ENCODE measurements at places on chromosomes 3 and 15.

DNA sequence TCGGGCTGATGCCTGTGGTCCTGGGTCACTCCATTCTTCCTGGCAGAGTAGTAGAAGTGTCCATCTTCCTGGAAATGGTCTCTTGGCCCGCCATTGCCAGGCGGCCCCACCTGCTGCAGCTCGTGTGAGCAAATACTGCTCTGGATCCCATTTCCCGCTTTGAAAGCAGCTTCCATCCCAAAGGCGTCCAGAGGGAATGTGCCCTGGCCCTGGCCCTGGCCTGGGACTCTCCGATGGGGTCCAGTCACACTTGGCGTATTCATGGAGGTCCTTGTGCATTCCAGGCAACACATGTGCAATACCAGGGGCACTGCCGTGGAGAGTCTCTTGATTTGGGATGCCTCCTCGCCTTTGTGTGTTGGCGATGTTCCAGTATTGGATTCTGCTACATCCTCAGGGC, 111.1 kb downstream of the SNRPN start:
- DNase-seq: no peak

DNA sequence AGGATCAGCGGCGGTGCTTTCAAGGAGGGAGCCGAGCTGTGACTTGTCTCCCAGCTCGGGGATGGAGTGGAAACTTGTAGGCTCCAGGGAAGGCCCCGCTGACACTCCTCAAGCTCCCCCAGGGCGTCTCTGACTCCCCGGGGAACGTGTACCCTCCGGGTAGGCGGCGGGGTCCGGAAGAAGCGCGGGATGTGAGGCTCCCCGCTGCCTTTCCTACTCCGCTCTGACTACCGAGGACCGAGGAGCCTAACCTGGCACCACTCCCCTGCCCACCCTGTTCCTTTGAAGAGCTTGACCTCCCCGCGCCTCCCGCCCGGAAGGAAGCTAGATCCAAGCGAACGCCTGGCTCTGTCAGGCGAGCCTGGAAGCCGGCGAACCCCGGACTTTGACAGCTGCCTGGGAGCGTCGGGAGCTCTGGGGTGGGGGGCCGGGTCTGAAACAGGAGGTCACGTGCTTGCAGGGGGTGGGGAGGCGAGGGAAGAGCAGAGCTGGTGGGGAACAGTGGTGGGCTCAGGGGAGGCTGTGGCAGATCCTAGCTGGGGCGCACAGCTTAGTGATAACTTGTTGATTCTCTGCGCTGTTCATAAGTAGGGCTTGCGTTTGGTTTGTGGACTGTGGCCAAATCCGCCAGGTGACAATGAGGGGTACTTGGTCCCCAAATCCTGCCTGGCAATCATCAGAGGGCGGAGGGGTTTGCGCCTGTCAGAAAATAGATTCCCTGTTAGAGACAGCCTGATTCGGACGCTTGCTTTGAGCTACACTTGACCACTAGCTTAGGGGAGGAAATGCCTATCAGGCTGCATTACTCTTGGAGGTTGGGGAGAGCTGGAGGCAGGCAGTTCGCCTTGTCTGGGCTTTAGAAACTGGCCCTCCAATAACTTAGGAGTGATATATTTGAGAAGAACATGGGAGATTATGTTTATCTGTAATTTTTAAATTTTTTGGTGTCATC, 1.2 kb downstream of the CLSTN2 start:
- peak; percentile 72 for DNase-seq

- no peak for DNase-seq
Observed at GRCh38 chr3:171781711-171782127, 28.6 kb downstream of the PLD1 start.

DNA sequence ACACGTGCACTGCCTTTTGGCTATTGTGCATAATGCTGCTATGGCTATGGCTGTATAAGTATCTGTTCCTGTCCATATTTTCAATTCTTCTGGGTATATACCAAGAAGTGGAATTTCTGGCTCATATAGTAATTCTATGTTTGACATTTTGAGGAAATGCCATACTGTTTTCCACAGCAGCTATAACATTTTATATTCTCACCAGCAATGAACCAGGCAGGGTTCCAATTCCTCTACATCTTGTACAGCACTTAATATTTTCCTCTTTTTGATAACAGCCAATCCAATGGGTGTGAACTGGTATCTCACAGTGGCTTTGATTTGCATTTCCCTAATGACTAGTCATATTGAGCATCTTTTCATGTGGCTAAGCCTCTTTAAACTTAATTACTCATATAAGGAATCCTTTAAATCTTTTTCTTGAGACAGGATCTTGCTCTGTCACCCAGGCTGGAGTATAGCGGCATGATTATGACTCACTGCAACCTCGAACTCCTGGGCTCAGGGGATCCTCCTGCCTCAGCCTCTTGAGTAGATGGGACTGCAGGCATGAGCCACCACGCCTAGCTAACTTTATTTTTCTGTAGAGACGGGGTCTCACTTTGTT, 38.1 kb upstream of the IGDCC4 start:
- no peak for DNase-seq

DNA sequence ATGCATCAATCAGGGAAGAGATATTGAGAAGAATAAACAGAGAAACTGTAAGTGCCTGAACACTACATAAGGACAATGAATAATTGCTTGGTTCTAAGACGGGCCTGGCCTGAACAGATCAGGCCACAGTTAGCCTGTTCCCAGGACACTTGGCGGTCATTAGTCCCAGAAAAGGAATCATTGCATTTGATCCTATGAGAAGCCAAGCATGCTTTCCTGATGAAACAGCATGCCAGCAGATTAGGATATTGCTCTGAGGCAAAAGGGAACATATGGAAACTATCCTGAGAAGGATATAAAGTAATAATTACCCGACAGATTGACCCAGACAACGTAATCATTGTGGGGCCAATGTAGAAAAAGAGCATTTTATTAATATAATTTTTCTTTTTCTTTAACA, 51.9 kb downstream of the STRIT1 start:
- DNase-seq: no peak

- DNase-seq: no peak
Observed at GRCh38 chr15:42490291-42490670, 660 bp downstream of the ZNF106 start.

- no peak for DNase-seq
Observed at GRCh38 chr15:101543026-101543390, 53.5 kb upstream of the PCSK6 start.

- DNase-seq: no peak
Observed at GRCh38 chr15:77815015-77815414, 182.3 kb upstream of the LINGO1 start.

DNA sequence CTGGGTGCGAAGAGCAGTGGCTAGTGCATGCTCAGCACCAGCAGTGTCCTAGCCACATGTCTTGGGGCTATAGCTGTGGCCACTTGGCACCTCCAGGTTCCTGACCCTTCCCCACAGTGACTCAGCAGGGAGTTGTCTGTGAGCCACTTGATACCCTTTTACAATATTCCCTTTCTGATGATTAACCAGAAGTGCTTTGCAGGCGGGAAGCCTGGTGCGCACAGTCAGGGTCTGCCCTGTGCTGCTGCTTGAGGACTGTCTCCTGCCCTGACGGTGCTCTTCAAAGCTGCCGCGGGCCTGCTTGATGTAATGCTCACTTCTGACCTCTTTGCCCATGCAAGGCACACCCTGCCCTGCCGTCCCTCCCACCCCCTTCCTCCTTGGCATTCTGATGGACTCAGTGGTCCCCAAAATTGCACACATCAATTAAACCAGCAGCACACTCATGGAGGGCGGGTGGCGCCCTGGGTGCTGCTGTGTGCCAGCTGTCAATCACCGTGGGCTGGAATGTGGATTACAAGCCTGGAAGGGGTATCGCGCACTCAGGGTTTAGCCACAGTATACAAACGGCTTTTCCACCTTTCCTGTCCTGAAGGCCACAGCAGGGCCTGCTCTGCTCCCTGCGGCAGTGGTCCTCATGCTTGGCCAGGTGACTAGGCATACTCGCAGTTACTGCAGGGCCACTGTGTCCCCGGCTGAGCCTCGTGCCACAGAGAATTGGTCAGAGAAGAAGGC, 40.9 kb upstream of the PCSK6 start:
- DNase-seq: no peak

- no peak for DNase-seq
Observed at GRCh38 chr3:174168026-174168425, 691.1 kb upstream of the NAALADL2 start.

GRCh38 chr3:73451301-73451944, 173.3 kb downstream of the PDZRN3 start:
- DNase-seq: peak; percentile 84

- DNase-seq: peak; percentile 83
Observed at GRCh38 chr15:71237456-71238188, 122.4 kb downstream of the THSD4 start.

GRCh38 chr15:90388462-90389380, 679 bp downstream of the IQGAP1 start:
- DNase-seq: peak; percentile 18

- DNase-seq: no peak
Observed at GRCh38 chr15:81011593-81011992, 10.9 kb downstream of the TLNRD1 start.

DNA sequence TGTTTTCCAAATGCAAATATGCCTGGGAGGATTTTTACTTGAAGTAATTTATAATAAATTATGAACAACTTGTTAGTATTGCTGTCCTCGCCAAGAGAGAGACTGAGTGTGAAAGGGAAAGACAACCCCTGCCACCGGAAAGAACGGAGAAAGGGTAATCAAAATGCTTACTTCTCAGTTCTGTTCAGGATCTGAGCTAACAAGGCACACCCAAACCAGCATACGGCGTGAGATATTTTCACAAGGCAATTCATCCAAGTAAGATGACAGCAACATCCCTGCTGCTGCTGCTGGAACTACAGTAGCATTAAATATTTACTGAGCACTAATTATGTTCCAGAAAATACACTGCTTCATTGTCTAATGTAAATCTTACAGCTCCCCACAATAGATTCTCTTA, 96.1 kb downstream of the KBTBD8 start:
- DNase-seq: no peak
